ENCODE measurements at places on chromosomes 1 and 21. TPM values are rescaled to one million over a fixed set of nuclear protein-coding genes. Genes with fewer than 3 reads are reported as not detected.

GRCh38 chr1:25873120-25873519, 2.4 kb downstream of the PAQR7 start:
- DNase-seq = no peak

DNA sequence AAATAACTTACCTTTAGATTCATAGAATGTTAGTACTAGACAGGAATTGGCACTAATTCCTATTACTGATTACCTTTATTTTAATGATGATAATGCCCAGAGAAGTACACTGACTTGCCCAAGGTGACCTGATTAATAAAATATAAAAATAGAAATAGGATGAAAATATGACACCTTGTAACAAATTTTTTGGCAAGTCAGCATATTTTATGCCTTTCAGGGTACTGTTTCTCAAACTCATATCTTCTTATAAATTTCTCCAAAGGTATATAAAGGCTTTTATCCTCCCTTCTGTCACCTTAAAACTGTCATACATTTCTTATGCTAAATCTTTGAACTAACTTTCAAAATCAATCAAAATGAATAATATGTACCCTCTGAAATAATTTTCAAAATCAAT, 171.4 kb downstream of the LRRC40 start:
- DNase-seq = no peak

DNA sequence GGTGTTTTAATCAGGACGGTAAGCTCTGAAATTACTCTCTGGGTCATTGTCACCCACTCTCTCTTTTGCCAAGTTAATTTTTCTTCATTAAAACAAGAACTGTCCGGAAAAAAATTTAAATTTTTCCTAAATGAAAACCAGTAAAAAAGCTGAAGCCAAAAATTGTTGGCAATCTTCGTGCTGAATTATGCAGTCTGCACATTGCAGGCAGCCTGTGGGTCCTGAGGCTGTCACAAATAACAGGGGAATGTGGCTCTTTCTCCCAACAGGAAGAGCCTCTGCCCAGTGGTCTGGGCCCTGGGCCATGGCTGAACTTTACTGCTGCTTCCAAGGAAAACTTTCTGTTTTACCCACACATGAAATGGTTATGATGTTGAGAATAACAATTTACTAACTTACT, 153.9 kb upstream of the SPAG17 start:
- DNase-seq = no peak

DNA sequence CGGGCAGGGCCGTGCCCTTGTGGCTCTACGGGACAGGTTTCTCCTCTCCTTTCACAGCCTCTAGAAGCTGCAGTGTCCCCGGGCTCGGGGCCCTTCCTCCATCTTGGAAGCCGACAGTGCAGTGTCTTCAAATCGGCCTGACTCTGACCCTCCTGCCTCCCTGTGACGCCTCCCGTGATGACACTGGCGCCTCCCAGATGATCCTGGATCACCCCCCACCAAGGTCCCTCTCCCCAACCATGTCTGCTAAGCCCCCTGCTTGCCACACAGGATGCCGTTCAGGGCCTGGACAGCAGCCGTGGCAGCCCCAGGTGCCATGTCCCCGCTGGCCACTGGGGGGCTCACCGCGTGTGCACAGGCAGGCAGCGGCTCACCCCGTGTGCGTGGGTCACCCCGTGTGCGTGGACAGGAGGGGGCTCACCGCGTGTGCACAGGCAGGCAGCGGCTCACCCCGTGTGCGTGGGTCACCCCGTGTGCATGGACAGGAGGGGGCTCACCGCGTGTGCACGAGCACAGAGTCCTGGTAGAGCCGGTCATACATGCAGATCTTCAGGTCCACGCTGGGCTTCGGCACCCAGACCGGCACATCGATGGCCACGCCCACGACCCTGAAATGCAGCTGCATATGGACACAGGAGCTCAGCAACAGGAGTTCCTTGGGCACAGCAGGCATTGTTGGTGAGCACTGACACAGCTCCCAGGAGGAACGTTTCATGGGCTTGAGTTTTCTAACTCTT, 24.9 kb upstream of the TMEM52 start:
- DNase-seq = peak; percentile 72

GRCh38 chr1:29592261-29592615, 355.9 kb downstream of the PTPRU start:
- DNase-seq = no peak

- DNase-seq = no peak
Measured at GRCh38 chr1:58402444-58402843, 144.1 kb downstream of the OMA1 start.

DNA sequence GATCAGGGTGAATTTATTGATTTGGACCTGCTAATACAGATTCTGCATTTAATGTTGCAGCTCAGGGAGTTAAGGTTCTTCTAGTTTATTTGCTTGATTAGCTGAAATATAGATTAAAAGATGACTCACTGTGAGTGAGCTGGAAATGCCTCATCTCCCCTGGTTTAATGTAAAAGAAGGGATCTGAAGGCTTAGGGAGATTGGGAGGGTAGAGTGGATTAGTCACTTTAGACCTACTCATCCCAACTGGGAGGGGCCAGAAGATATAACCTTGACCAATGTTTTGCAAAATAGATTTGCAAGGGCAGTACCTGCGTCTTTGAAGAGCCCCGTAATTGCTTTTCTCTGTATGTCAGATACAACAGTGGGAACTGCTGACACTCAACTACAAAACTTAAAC, 922.8 kb upstream of the ADGRL4 start:
- no peak for DNase-seq

DNA sequence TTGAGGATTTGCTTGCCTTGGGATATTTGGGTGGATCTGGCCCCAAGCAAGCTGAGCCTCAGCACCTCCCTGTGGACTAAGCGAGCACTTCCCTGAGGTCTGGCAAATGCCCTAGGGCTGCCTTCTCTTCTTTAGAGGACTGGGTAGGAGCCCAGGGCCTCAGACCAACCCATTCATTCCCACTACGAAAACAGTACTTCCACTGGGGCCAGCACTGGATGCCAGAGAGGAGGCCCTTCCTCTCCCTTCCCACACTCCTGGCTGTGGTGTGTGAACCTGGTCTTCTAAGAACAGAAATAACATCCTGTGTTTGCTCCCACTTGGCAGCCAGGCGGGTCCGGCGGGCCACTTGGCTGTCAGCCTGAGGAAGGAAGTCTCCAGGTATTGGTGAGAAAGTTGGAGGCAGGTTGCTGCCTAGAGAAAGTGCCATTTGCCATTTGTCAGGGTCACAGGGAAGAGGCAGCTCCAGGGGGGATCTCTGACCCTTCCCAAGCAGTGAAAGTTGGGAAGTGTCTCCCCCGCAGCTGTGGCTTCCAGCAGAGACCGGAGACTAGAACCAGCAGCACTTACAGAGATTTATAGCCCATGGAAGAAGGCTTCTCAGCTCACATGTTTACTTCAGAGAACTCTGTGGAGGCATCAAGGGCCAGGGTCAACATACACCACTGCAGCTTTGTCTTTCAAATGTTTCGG, 323.5 kb downstream of the SIPA1L2 start:
- DNase-seq = no peak

GRCh38 chr1:166289309-166290050, 122.7 kb upstream of the FAM78B start:
- no peak for DNase-seq

DNA sequence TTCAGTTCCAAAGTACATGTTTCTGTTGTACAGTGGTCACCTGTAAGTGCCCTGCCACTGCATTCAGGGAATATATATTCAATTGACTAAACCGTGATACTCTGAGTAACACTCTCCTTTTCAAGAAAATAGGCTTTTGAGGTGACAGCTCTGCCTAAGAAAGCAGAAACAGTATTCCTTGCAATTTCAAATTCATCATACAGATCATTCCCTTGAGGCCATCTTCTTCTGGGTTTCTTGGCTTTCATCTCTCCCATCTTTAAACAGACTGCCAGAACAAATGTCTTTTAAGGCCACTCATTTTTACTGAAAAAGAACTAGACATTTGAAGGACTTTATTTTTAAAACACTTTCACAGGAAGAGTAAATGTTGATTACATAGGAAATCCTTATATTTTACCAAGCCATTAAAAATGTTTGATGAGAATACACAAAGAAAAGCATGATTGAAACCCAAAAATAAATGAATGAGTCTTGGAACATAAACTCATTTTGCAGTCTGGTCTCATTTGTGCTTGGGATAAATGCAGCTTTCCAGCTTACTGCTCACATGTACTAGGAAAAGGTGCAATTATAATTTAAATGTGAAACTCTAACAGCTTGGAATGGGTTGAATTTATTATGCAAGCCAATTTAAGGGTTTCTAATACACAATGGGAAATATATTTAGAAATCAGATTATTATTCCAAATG, 34.7 kb downstream of the PLPPR5 start:
- no peak for DNase-seq

Gene COQ8A
- total RNA-seq = 28.4 TPM

Gene PERM1
- total RNA-seq = not detected

DNA sequence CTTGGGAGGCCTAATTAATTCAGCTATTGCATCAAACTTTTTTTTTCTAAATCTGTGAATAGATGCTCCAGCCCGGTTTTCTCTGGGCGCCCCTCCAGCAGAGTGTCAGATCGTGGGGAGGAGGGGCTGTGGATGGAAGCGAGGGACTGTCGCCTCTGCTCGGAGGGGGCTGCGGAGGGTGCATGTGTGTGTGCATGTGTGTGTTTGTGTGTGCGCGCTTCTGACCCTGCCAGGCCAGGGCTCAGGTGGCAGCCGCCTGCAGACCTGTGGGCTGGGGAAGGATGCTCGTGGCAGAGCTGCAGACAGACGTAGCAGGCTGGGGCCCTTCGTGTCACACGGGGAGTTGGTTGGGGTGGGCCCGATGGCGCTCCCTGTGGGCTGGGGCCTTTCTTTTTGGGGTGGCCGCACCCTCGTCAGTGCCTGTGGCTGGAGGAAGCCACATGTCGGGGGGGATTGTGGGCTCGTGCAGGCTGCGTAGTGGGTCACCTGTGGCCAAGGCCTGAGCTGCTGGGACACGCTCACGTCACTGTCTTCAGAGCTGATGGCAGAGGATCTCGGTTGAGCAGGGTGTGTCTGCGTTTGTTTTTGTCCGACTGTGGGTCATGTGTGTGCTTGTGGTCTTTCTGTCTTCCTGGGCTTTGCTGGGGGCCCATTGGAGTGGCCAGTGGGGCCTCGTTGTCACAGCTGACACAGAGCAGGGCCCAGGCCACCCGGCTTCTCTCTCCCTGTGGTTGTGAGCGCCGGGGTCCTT, 2.8 kb downstream of the SKI start:
- no peak for DNase-seq

DNA sequence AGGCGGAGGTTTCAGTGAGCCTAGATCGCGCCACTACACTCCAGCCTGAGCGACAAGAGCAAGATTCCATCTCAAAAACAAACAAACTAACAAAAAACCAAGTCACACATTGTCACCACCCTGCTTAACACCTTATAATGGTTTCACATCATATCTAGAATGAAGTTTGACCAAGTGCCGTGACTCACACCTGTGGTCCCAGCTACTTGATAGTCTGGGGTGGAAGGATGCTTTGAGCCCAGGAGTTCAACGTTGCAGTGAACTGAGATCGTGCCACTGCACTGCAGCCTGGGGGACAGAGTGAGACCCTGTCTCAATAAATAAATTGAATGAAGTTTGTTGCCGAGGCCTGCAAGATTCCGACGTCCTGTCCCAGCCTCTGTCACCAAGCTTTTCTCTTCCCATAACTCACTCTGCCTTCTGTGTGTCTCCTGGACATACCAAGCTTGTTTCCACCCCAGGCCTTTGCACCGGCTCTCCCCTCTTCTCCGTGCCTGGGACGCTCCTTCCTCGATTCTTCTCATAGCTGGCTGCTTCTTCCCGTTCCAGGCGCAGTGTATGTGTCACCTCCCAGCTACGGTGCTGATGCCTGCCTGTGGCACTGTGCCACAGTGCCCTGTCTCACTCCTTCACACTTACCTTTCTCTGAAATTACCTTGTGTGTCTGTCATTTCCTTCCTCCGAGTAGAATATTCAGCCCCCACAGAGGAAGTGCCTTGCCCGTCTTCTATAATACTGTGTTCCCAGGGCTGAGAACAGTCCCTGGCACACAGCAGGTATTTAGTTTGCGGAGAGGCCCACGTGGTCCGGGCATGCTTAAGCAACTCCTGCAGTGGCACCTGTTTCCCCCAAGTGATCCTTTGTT, 3.8 kb upstream of the SELENON start:
- no peak for DNase-seq

DNA sequence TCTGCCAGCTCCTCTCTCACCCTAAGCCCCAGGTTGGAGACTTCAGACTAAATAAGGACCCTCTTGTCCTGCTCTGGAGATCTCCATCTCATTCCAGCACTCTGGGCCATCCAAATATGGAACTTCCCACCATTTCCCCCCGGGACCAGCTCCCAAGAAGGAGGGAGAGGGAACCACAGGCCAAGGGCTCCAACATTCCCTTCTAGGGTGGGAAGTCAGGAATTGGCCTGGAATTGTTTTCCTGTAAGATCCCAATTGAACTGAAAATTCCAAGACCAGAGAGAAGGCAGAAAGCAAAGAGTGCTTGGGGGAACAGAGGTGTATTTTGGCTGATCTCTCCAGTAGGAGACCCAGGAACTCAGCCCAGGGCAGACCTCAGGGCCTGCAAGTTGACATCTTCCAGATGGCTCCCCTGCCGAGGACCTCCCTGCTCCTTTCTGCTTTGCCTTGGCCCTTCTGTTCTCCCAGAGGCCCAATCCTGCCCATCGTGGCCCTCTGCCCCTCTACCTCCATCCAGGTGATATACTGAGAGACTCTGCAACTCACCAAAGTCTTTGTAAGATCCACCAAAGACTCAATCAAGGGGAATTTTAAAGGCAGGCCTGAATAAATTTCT, 14.9 kb downstream of the CSRP1 start:
- DNase-seq = no peak

Gene KRTAP12-2
- total RNA-seq = not detected

- no peak for DNase-seq
Measured at GRCh38 chr1:156842618-156843300, 16.2 kb downstream of the INSRR start.

DNA sequence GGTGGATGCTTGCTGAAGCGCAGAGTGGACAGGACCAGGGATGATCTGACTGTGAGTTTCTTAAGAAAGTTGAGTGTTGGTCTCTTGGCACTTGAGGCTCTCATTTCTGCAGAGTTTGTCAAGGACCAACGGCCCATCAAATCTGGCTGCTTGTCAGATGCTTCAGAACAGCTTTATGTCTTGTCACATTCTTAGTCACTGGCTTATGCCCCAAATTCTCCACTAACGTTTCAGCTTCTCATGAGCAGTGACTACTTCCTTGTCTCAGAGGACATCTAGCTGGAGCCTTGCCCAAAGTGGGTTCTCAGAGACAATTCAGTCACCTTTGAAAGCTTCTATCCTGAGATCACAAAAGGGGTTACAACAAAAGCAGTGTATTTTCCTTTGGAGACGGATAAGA, 92.3 kb downstream of the ST6GALNAC5 start:
- no peak for DNase-seq

Gene CFHR5
- not detected for total RNA-seq

DNA sequence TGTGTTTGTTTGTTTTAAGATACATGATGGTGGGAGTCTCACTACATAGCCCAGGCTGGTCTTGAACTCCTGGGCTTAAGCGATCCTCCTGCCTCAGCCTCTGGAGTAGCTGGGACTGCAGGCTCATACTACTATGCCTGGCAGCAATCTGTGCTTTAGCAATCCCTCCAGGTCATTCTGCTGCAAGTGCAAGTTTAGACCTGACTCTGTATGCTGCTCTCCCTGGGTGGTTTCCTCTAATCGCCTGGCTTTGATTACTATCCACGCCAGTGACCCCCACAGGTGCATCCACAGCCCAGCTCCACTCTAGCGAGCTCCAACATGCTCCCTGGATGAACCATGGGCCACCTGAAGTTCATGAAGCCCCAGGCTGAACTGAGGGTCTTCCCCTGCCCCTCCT, 15.5 kb upstream of the PABPC4 start:
- DNase-seq = no peak

All from natural killer cell treated with Interleukin-12 subunit alpha and Interleukin-12 subunit beta and Interleukin-15 and Interleukin-18, amount 100 ng/mL, for 72 hours (primary cell).